SJSA1 (cell line): ENCODE measurements at places on chromosomes 1 and 21. TPM values are rescaled to one million over a fixed set of nuclear protein-coding genes. Genes with fewer than 3 reads are reported as not detected.

C8B gene
- total RNA-seq = not detected in 2 replicates

LAMB3 gene
- 2.1 and 4.1 TPM in 2 replicates for total RNA-seq

NHLH2 gene
- total RNA-seq = 0.11 TPM in 1 of 2 replicates, not detected in the other

PHLDA3 gene
- total RNA-seq = 36.7 and 75.0 TPM in 2 replicates

NIPAL3 gene
- 25.6 and 44.2 TPM in 2 replicates for total RNA-seq

LCE1F gene
- not detected in 2 replicates for total RNA-seq

PADI1 gene
- 0.34 and 1.5 TPM in 2 replicates for total RNA-seq

KAZN gene
- total RNA-seq = 2.2 and 4.2 TPM in 2 replicates

ACTRT2 gene
- total RNA-seq = not detected in 2 replicates

GPR61 gene
- total RNA-seq = 0.34 TPM in 1 of 2 replicates, not detected in the other

AMY2B gene
- total RNA-seq = 0.42 TPM in 1 of 2 replicates, not detected in the other
